ENCODE measurements at places on chromosomes 2 and 18.

DNA sequence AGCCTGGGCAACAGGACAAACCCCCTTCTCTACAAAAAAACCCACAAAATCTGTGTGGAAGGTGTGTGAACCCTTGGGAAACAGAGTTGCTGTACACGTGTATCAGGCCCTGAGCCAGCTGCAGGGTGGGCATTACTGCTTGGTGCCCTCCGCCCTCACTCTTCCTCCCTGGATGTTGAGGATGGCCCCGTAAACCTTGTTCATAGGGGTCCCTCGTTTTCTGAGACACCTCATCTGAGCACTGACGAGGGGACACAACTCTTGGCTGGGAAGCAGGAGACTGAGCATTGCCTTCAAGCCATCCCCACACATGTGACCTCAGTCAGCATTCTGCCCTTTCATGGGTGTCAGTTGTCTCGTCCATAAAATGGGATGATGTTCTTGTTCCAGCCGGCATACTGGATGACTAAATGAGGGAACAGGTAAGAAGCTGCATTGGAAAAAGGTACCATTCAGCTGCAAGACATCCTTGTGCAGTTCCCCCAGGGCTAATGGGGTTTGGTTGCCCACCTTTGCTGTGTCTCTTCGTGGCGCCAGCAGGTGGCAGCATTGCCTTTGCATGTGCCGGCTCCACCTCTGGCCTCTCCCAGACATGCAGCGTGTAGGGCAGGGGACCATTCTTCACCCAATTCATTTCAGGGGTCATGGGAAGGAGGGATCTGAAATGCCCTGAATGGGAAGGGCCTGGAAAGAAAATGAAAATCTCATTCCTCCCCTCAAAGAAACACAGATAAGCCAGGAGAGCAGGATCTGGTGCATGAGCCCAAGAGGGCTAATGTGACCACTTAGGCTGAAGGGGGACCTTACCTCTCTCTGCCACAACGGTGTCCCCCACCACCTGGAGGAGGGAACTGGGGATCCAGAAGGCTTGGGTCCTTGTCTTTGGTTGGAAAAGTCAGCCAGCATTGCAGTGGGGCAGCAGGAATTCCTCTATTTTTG is 36.4 kb upstream of the HAAO start:
- DNase-seq, result peak; percentile 68

GRCh38 chr2:238288650-238289573 is 502 bp upstream of the PER2 start:
- DNase-seq, result peak; percentile 96

GRCh38 chr2:97718942-97719341 is 5.6 kb downstream of the ZAP70 start:
- no peak for DNase-seq

- no peak for DNase-seq
Observed at GRCh38 chr18:32303400-32303799, 113.6 kb downstream of the MEP1B start.

- no peak for DNase-seq
Observed at GRCh38 chr18:25275412-25276001, 76.5 kb downstream of the ZNF521 start.

GRCh38 chr2:226187616-226188015 is 612.0 kb downstream of the IRS1 start:
- DNase-seq, result no peak

DNA sequence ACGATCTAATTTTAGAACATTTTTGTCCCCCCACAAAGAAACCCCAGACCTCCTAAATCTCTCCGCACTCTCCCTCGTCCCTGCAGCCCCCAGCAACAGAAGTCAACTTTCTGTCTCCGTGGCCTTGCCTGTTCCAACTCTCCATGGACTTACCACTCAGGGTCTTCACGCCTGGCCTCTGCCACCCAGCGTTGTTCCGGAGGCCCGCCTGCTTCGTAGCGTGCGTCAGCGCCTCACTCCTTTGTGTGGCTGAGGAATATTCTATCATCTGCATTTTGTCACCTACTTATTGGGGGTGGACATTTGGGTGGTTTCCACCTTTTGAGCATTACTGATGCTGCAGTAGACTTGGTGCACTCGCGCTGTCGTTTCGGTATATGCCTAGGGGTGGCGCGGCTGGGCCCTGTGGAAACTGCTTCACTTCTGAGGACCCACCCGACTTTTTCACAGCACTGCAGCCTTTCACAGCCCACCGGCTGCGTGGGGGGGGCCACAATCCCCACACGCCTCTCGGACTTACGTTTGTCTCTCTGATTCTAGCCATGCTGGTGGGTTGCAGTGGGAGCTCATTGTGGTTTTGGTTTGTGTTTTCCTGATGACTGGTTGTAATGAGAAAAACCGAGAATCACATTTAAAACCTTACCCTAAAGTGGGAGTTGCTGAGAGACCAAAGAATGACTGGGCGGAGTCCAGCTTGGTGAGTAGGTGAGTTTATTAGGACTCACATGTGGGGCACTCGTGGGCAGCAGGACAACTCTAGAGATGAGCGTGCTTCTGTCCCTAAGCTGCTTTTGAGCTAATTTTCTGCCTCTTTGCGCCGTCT is 1.4 kb upstream of the HSBP1L1 start:
- no peak for DNase-seq

DNA sequence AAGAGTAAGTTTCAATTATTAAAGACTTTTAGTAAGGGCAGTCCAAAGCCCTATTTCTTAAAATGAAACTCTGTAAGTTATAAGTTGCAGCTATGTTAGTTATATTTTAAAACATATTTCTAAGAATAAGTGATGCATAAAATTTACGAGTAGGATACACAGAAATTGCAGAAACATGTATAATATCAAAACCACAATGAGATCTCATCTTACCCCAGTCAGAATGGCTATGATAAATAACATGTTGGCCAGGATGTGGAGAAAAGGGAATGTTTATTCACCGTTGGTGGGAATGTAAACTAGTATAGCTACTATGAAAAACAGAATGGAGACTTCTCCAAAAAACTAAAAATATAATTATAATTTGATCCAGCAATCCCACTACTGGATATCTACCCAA is 201.2 kb downstream of the CBLN2 start:
- no peak for DNase-seq

GRCh38 chr18:62312851-62313250 is 12.3 kb upstream of the TNFRSF11A start:
- no peak for DNase-seq

DNA sequence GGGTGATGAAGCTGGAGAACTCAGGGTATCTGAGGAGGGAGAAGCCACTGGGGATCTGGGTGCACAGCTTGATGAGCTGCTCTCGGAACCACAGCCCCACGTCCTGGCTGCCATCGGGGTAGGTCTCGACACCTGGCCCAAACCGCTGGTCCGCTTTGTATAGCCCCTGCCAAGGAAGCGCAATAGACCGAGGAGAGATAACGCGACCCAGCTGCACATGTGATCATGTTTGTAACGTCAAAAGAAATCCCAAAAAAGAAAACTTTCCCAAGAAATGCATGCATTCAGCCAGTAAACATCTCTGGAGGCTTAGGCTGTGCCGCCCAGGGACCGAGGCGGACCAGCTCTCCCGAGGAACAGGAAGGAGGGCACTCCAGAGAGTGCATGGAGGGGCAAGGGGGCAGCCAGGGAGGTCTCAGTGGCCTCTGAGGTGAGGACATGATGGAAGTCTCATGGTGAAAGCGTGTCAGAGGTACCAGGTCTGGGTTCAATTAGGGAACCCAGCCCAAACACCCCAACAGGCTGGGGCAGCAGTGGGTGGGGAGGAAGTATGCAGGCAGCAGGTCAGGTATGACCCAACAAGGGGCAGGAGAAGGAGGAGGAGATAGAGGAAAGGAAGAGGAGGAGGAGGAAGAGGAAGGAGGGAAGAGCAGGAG is 28.3 kb downstream of the ANKMY1 start:
- DNase-seq, result no peak

- peak; percentile 11 for DNase-seq
Observed at GRCh38 chr2:29420464-29420863, 305.2 kb downstream of the CLIP4 start.

DNA sequence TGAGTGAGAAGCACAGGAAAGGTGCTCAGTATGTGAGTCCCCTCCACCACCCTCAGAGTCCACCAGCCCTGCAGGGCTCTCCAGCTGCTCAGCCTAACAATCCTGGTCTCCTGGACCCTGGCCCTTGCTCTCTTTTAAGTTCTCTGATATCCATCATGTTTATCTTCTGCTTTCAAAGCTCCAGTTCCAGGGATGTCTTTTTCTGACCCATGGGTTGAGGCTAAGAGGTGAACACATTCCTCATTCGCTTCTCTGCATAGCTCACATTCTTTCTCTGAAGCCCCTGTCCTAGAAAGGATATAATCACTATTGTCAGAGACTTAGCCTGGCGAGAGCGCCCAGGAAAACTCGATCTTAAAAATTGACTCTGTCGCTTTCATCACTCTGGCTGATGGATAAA is 86.4 kb downstream of the ARL4C start:
- DNase-seq, result no peak

DNA sequence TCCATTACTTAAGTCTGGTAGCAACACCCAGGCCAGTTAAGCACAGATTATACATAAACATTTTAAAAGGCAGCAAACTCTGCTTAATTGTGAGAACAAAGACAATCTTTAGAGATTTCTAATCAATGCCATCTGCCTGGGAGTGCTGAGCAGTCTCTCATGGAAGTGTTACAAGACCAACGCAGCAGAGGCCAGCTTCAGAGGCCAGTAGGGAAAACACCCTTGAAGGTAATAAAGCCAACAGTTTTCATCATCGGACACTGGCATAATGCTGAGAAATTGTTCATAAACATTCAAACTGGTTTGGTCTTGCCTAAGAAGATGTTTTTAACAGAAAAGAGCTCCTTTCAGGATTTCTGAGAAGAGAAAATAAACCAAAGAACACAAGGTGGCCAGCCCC is 35.0 kb downstream of the EPB41L3 start:
- no peak for DNase-seq

- DNase-seq, result no peak
Observed at GRCh38 chr2:199144036-199144435, 313.7 kb downstream of the SATB2 start.

DNA sequence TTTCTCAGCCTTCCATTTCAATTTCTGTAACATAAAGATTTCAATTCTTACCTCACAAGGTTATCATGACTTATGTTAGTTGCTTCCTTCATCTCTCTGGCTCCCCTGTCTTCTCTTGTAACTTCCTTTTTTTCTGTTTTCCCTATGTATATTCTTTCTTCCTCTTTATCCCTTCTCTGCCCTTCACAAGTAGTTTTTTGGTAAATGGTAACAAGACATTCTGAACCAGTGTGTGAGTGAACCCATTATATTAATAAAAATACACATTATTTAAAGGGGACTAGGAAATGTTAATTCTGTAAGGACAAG is 8.4 kb downstream of the ACSL3 start:
- DNase-seq, result no peak

DNA sequence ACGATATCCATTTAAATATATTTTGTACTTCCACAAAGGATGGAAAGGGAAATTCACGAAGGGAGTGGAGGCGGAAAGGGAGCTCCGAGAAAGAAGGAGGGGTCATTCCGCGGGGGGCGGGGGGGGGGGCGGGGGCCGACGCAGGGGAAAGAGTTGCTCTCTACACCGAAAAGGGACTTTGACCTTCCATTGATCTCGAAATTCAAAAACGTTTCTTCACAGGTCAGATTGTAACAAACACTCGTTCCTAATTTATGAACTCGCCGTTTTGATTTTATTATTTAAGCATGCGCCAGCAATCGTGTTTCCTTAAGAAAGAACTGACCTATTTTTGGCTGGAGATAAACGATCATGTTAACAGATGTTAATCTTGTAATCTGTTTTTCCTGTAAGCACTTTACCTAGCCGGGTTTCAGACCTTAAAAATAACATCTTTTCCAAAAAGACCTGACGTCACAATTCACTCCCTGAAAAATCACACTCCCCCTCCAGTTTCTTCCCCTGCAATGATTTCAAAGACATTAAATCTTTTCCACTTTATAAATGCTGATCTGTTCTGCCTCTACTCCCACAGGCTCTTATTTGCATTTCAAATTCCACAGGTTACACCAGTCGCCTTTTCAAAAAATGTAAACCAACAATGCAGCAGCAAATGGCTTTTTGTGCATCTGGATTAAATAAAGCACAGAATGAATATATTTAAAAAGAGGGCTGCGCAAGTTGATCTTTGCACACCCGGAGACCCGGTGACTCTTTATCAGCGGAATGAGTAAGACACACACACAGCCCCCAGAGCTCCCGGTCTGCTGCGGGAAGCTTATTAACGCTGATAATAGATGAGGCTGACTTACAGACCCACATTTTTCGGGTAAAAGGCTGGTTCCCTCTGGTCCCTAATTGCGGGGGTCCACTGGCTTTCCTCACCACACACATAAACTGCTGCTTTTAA is 1.6 kb downstream of the ZNF516 start:
- peak; percentile 27 for DNase-seq

GRCh38 chr2:36805635-36806224 is 109.2 kb downstream of the VIT start:
- DNase-seq, result no peak

- no peak for DNase-seq
Observed at GRCh38 chr2:46296216-46296839, 879 bp upstream of the EPAS1 start.

DNA sequence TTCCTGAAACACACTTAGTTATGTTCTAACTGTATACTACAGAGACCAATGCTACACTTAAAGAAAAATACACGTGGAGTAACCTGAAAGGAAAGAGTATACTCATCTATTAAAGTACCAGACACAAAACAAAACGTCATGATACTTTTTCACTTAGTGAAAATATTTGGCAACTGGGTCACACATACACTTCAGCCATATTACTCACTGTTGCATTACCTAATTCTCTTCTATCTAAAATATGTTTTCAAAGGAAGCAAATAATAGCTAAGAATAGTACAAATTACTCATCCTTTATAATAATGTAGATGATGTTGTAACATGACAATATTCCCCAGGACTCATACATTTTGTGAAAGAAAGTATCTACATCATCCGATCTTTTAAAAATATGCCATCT is 76.5 kb upstream of the EPB41L3 start:
- no peak for DNase-seq

DNA sequence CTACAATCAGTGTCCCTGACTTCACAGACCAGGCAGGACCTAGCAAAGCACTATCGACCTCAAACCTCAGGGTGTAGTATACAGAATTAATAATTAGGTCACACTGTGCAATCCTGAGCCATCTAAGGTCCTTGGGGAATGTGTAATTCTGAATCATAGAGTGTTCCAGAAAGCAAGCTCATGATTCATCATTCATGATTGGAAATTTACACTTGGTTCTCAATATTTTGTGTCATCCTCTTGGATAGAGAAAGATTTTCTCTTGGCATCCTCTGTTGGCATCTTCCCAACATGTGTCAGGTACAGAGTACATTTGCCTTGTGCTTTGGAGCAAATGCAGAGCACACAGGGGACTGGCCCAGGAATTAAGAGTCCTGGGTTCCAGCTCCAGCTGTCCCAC is 245.0 kb upstream of the NT5C1B start:
- DNase-seq, result no peak

- DNase-seq, result no peak
Observed at GRCh38 chr2:122542646-122543045, 787.2 kb downstream of the TSN start.

GRCh38 chr2:154551649-154552048 is 146.8 kb upstream of the KCNJ3 start:
- DNase-seq, result no peak

DNA sequence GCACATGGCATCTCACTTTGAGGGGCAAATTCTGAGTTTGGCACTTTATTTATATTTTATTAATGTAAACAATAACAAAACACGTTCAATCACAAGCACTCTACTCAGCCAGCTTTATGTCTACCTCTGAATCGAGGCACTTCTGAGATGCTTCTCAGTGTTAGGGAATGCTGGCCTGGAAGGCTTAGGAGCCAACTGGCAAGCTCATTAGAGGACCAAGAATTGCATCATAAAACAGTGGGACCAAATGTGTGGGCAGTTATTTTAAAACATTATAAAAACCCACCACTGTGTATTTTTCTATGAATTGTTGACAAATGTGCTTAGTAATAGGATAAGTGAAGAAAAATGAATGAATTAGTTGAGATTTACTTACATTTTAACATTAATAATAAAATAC is 46.8 kb upstream of the SMIM21 start:
- DNase-seq, result no peak
